Mesothelial cell of epicardium (in vitro differentiated cells): ENCODE measurements at places on chromosomes 5 and 9.

DNA sequence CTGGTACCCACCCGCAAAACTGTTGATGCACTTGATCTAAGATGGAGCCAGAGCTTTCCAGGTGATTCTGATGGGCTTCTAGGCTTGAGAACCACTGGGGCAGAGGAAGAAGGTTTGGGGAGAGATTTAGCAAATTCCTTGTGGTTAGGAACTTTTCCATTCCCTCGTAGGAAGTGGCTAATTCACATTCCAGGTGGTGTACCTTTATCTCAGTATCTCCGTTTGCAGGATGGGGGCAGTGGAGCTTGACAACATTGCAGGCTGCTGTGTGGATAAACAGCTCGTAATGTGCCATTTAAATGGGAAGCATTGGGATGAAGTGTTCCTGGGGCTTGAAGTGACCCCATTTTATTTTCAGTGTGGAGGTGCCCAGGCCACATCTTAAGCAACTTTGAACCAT lies 172.9 kb upstream of the IL12B start:
- no peak for DNase-seq

DNA sequence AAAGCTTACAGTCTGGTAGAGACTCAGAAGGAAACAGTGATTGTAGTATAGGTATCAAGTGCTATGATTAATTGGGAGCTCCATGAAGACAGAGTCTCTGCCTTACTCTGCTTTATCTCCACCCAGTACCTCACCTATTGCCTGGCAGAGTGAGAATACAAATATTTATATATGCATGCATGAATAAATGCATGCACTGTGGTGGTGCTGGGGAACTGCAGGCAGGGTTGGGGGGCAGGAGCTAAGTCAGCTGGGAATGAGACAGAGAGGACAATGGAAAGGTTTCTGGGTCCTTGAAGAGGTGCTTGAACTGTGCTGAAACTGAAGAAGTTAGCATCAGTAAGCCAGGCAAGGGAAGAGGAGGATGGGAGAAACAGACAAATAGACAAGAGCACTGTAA lies 80.8 kb upstream of the PPP2R2B start:
- DNase-seq = no peak

DNA sequence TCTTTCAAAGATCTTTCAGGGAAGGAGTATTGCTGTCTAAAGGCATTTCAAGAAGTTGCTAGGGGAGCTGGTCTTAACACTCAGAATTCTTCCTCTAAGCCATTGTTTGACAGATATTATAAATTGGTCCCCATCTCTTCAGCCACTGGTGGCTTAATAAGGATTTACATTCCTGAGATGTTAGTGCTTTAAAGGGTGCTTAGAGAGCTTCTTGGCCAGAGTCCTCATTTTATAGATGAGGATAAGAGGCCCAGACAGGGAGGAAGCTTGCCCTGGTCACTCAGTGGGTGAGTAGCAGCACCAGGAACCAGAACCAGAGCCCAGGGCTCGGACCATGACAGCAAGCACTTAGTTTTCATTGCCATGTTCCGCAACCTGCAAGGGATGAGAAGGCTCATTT lies 53.2 kb downstream of the GALNT10 start:
- no peak for DNase-seq

- no peak for DNase-seq
Measured at GRCh38 chr5:131156385-131156784, 8.7 kb downstream of the HINT1 start.

GRCh38 chr5:167870055-167870454 lies 421.4 kb upstream of the WWC1 start:
- no peak for DNase-seq

DNA sequence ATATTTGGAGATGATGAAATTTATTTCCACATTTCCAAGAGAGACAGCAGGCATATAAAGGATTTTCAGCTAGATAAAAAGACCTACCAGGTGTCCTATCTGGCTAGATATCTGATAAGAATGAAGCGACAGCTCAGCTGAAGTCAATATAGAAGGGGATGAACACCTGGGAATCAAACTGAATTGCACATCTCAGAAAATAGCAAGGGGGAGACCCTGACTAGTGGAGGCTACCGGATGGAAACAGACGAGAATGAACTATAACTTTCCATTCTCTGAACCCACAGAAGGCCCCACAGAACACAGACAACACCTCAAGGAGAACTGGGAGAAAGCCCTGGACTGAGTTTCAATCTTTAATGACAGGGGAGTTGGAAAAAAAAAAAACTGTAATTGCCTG lies 51.1 kb downstream of the CPLANE1 start:
- DNase-seq = no peak

DNA sequence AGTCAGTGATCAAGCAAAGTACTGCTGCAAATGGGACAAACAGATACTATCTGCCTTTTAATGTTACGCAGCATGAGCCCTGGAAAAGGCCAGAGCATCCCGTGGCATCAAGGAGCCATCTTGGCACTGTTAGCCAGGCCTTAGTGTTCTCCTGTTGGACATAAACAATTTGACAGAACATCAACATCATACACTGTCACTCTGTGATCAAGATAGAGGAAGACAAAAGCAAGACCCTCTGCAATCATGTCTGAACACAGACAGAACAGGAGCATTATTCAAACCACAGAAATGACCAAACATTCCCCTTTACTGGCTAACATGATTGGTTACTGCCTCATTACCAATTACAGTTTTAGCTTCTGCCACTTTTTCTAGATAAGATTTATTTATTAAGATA lies 21.2 kb upstream of the ROPN1L start:
- no peak for DNase-seq

DNA sequence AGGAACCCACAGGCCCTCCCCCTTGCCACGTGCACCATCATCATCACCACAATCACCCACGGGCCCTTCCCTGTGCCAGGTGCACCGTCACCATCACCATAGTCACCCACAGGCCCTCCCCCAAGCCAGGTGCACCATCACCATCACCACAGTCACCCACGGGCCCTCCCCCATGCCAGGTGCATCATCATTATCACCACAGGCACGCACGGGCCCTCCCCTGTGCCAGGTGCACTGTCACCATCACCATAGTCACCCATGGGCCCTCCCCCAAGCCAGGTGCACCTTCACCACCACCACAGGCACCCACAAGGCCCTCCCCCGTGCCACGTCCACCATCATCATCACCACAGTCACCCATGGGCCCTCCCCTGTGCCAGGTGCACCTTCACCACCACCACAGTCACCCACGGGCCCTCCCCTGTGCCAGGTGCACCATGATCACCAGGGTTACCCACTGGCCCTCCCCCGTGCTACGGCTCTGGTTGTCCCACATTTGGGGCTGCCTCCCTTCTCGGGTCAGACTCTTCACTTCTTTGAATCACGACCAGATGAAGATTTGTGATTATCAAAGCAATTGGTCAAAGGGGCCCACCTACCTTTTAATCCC lies 69.1 kb upstream of the OLFM1 start:
- no peak for DNase-seq

- no peak for DNase-seq
Measured at GRCh38 chr5:35282810-35283209, 52.5 kb upstream of the PRLR start.

- no peak for DNase-seq
Measured at GRCh38 chr9:15417626-15418025, 5.0 kb upstream of the SNAPC3 start.

- no peak for DNase-seq
Measured at GRCh38 chr9:71632776-71633175, 135.5 kb downstream of the CEMIP2 start.

- DNase-seq = no peak
Measured at GRCh38 chr5:57976506-57976905, 483.4 kb downstream of the PLK2 start.

GRCh38 chr5:53276825-53277224 lies 167.3 kb upstream of the MOCS2 start:
- DNase-seq = no peak

GRCh38 chr5:33370466-33370859 lies 70.3 kb upstream of the TARS1 start:
- DNase-seq = no peak

- no peak for DNase-seq
Measured at GRCh38 chr9:123620239-123620638, 264.2 kb downstream of the CRB2 start.
